ENCODE measurements at places on chromosomes 4 and X.

GRCh38 chr4:2104556-2105345 lies 45.6 kb downstream of the NAT8L start:
- no peak for DNase-seq

DNA sequence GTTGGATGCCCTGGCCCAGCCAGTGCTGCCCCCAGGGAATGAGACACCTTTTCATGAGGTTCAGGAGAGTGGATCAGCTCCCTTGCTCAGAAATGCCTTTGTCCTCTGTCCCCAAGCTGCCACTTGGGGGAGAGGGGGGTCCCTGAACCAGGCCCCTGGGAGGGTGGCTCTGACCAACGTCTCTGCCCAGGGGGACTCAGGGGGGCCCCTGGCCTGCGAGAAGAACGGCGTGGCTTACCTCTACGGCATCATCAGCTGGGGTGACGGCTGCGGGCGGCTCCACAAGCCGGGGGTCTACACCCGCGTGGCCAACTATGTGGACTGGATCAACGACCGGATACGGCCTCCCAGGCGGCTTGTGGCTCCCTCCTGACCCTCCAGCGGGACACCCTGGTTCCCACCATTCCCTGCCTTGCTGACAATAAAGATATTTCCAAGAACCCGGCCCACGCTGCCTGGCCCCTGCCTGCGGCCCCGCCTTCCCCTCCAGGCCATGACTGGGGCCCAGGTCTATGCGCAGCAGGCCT lies 7.3 kb downstream of the HGFAC start:
- DNase-seq, result no peak

- no peak for DNase-seq
Measured at GRCh38 chr4:79078339-79078738, 139.1 kb upstream of the PAQR3 start.

DNA sequence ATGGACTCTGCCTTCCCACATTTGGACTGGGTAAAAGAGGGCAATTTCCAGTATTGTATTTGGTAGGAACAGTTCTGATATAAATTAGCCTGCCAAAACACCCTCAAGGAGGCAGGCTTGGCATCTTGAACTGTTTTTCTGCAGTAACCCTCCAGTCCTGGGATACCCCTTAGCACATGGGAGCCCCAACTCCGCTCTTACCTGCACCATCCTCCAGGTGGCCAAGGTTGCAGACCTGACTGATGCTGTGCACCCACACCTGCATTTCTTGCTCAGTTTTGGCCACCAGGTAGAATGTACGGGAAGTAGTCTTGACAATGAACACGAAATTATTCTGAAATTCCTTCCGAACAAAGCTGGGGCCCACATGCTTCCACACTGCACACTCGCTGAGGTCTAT lies 35.1 kb downstream of the GAB3 start:
- no peak for DNase-seq

DNA sequence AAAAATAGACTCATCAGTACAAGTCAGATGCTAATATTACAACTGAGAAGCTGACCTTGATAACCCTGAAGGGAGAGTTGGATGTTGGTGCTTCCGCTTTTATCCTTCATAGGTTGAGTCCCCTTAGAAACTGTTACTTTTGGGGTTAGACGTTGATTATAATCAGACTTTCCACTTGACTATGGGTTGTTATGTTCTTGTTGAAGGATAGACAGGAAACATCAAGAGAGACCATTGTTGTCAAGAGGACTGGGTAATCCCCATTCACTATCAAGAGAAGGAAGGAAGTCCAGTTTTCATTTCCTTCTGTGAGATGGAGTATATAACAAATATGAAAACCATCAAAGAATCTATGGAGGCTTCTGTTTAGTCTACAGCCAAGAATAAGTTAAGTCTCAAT lies 229.9 kb upstream of the AFF2 start:
- no peak for DNase-seq

GRCh38 chr4:3684546-3684945 lies 81.6 kb upstream of the ADRA2C start:
- DNase-seq, result no peak

- no peak for DNase-seq
Measured at GRCh38 chr4:74037076-74037955, 1.2 kb downstream of the CXCL3 start.

- no peak for DNase-seq
Measured at GRCh38 chr4:14518136-14518535, 484.1 kb upstream of the CPEB2 start.

GRCh38 chr4:100738196-100739165 lies 220.7 kb upstream of the EMCN start:
- no peak for DNase-seq

GRCh38 chrX:15512401-15512965 lies 11.9 kb downstream of the BMX start:
- no peak for DNase-seq

DNA sequence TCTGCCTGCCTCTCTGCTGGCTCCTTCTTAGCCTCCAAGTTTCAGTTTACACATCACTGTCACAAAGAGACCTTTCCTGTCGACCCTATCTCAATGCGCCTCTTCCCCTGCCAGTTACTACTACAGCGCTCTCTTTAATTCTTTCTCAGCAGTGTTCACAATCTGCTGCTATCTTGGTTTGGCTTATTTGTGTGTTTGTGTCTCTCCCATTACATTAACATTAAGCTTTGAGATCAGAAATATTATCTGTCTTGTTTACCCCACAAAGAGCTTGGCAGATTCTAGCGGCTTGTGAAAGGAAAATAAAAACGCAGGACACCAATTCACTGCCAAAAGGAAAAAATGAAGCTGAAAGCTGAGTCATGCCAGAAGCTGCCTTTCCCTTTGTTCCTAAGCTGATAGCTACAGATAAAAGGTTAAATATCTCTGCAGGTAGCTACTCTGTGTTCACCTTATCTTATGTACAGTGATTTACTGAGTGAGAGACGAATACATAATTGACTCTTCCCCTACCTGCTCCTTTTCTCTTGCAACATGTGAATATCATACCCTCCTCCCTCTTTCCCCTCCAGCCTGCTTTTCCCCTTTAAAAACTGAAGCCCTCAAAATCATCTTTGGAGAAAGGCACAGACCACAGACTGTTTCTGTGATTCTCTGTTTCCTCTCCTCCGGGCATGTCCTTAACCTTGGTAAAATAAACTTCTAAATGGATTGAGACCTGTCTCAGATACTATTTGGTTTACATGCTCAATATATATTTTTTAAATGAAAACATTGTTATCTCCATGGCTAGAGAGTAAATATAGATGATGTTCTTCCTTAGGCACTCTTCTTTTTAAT lies 19.3 kb upstream of the SLC9A7 start:
- DNase-seq, result no peak

- no peak for DNase-seq
Measured at GRCh38 chrX:110363244-110363643, 4.6 kb downstream of the RTL9 start.

GRCh38 chr4:114109776-114110175 lies 130.3 kb upstream of the ARSJ start:
- no peak for DNase-seq

DNA sequence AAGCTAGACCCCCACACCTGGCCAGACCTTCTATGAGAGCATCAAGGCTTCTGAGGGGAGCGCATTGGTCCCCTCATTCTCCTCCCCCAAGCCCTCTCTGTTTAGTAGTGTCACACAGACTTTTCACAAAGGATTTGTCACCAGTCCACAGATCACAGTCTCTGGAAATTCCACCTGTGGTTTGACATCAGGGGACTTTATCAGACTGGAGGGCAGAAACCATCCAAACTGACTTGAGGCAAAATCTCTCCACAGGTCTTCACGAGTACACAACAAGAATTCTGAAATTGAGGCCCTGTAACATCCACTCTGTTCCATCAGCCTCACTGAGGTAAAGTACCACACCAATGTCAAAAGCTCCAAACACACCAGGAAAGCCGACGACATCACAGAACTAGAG lies 112.5 kb downstream of the SH3KBP1 start:
- no peak for DNase-seq

Measured in activated T-cell treated with anti-CD3 and anti-CD28 coated beads, Interleukin-2, amount 50 U/mL, for 24 hours (primary cell).